ENCODE measurements at places on chromosomes 5 and 9. TPM values are rescaled to one million over a fixed set of nuclear protein-coding genes. Genes with fewer than 3 reads are reported as not detected.
A peak's percentile ranks its signal among the peaks of the same experiment; 100 is the strongest.

ST6GALNAC4 gene
- total RNA-seq, result 43.1 TPM

SLC1A3 gene
- 0.13 TPM for total RNA-seq

TSLP gene
- 1.3 TPM for total RNA-seq

CARD6 gene
- total RNA-seq, result 5.9 TPM

TYRP1 gene
- total RNA-seq, result not detected

C9 gene
- 0.51 TPM for total RNA-seq

PCDHA9 gene
- total RNA-seq, result not detected

WNT8A gene
- total RNA-seq, result not detected

DNA sequence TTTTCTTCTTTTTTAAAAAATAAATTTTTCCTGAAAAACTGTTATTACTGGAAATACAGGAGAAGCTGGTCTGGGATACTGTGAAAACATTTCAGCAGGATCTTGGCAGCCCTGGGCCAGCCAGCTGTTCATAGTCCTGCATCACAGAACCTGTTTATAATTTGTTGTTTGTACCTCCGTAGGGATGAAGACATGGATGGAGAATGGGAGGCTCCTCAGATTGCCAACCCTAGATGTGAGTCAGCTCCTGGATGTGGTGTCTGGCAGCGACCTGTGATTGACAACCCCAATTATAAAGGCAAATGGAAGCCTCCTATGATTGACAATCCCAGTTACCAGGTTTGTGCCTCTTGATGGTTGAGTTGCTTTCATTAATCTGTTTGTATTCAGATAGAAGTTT, 12.4 kb upstream of the MAML1 start:
- peaks cover 93% of the 10 kb centered on the region for H3K36me3 ChIP-seq
- H3K27me3 ChIP-seq, result no peaks in the 10 kb centered on the region
- no peak overlapping the region for H3K27ac ChIP-seq
- H3K4me1 ChIP-seq, result no peaks in the 10 kb centered on the region

- H3K27me3 ChIP-seq, result no peaks in the 10 kb centered on the region
- H3K36me3 ChIP-seq, result no peaks in the 10 kb centered on the region
- no peaks in the 10 kb centered on the region for H3K4me1 ChIP-seq
- no peak for DNase-seq
- H3K27ac ChIP-seq, result no peak overlapping the region
- H3K4me3 ChIP-seq, result no peak overlapping the region
These were observed 404.1 kb downstream of the PTPRD start for GRCh38 chr9:10208691-10209069.

DNA sequence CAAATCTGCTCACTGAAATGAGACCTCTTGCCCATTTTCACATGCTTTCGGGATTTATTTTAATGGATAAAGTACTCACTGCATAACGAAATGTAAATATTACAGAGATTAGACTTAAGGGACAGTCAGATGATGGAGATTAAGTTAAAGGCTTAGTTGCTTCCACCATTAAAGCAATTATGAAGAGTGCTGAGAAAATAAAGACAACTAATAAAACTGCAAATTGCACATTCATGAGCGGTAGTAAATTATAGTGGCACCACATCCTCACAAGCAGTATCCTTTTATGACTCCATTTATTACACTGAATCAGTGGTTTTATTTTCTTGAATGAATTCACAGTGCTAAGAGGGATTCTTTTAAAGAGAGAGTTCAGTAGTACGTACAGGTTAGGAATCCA, 76.2 kb upstream of the TMED7 start:
- no peaks in the 10 kb centered on the region for H3K4me1 ChIP-seq
- no peak overlapping the region for H3K27ac ChIP-seq
- DNase-seq, result no peak
- no peaks in the 10 kb centered on the region for H3K36me3 ChIP-seq
- H3K27me3 ChIP-seq, result no peaks in the 10 kb centered on the region

GRCh38 chr5:166370928-166371690, 1920.3 kb upstream of the WWC1 start:
- H3K4me3 ChIP-seq, result no peak overlapping the region
- no peaks in the 10 kb centered on the region for H3K36me3 ChIP-seq
- no peaks in the 10 kb centered on the region for H3K27me3 ChIP-seq

GRCh38 chr5:6496207-6496584, 47.5 kb downstream of the UBE2QL1 start:
- no peak overlapping the region for H3K4me3 ChIP-seq
- no peak overlapping the region for H3K27ac ChIP-seq
- H3K36me3 ChIP-seq, result no peaks in the 10 kb centered on the region
- H3K27me3 ChIP-seq, result peaks cover 29% of the 10 kb centered on the region
- DNase-seq, result no peak
- H3K4me1 ChIP-seq, result no peaks in the 10 kb centered on the region

DNA sequence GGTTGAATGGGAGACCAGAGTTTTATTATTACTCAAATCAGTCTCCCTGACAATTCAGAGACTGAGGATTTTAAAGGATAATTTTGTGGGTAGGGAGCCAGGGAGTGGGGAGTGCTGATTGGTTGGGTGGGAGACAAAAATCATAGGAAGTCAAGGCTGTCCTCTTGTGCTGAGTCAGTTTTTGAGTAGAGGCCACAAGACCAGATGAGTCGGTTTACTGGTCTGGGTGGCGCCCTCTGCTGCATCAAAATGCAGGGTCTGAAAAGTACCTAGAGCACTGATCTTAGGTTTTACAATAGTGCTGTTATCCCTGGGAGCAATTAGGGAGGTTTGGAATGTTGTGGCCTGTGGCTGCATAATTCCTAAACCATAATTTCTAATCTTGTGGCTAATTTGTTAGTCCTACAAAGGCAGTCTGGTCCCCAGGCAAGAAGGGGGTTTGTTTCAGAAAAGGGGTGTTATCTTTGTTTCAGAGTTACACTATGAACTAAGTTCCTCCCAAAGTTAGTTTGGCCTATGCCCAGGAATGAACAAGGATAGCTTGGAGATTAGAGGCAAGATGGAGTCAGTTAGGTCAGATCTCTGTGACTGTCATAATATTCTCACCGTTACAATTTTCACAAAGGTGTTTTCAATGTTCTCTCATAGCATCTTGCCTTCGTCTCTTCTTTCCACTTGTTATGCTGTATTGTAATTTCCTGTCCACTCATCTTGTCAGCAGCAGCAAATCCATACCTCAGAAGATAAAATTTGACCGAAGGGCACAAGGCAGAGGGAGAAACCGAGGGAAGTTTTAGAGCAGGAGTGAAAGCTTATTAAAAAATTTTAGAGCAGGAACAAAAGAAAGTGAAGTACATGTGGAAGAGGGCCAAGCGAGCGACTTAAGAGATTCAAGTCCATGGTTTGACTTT, 59.2 kb upstream of the CLINT1 start:
- H3K4me1 ChIP-seq, result peaks cover 13% of the 10 kb centered on the region
- peak; percentile 28 for DNase-seq
- H3K4me3 ChIP-seq, result no peak overlapping the region

DNA sequence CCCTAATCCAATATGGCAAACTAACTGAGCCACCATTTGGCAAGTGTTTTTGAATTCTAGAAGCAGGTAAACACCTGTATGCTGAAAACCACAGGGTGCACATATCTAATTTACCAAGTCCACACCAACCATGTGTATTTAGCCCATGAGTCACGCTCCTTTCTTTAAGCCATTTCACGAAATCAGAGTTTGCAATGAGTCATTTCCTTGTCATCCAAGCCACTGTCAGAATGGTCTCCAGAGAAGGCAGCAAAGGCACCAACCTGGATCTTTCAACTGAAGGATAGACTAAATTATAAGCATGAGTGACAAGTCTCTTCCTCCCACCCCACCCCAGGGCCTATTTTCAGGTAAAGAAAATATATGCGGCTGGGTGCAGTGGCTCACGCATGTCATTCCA, 110.0 kb downstream of the PAX5 start:
- DNase-seq, result no peak
- H3K4me1 ChIP-seq, result no peaks in the 10 kb centered on the region
- H3K4me3 ChIP-seq, result no peak overlapping the region
- peaks cover 11% of the 10 kb centered on the region for H3K27me3 ChIP-seq
- H3K36me3 ChIP-seq, result no peaks in the 10 kb centered on the region

- H3K27ac ChIP-seq, result no peak overlapping the region
- H3K4me1 ChIP-seq, result peaks cover 3% of the 10 kb centered on the region
- no peaks in the 10 kb centered on the region for H3K36me3 ChIP-seq
- no peak for DNase-seq
- no peak overlapping the region for H3K4me3 ChIP-seq
These were observed 130.1 kb downstream of the RPS23 start for GRCh38 chr5:82147860-82148573.

GRCh38 chr9:34957492-34958410, at the start of gene PHF24:
TSS of gene PHF24 (plus strand) at chr9:34958285. CDS start at chr9:34971299, 13,014 bp downstream.
- peaks cover 20% of the 10 kb centered on the region for H3K27me3 ChIP-seq
- H3K36me3 ChIP-seq, result no peaks in the 10 kb centered on the region
- DNase-seq, result peak; percentile 13
- peaks cover 12% of the 10 kb centered on the region for H3K4me1 ChIP-seq
- no peak within 1 kb of the TSS for H3K27ac ChIP-seq
- peak within 1 kb of the TSS; percentile 19 for H3K4me3 ChIP-seq

DNA sequence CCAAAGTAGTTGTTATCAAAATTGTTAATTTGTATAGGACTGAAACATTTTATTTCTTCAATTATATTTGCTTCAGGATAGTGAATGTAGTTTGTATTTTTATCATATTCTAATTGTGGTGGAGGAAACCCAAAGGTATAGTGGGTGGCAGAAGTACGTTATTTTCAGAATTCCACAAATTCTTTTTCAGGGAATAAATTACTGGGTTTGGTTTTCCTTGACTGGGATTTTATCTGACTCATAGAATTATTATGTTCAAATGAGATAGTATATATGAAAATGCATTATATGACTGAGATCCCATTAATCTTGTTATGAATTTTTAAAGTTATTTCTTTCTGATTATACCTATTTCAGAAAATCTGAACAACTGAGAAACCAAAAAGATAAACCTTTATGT, 73.7 kb downstream of the VPS13A start:
- H3K27ac ChIP-seq, result no peak overlapping the region
- no peaks in the 10 kb centered on the region for H3K27me3 ChIP-seq
- no peak for DNase-seq
- H3K4me1 ChIP-seq, result no peaks in the 10 kb centered on the region
- H3K36me3 ChIP-seq, result peaks cover 6% of the 10 kb centered on the region

DNA sequence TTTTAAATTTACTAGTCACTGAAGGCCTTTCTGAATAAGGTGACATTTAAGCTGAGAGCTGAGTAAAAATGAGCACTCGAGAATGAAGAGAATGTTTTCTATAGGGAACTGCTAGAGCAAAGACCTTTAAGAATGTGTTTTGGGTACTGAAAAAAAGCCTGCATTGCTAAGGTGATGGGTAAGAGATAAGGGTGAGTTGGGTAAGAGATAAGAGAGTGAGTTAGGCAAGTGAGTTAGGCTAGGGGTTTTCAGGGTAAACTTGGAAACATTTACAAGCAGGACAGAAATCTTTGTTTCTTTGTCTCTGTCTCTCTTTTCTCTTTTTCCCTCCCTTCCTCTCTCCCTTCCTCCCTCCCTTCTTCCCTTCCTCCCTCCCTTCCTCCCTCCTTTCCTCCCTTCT, 5.6 kb downstream of the RAD23B start:
- H3K27ac ChIP-seq, result 0 out of 3 replicates have a peak overlapping the region, but pooled peaks have one; percentile 36
- H3K36me3 ChIP-seq, result peaks cover 46% of the 10 kb centered on the region
- peaks cover 3% of the 10 kb centered on the region for H3K4me1 ChIP-seq
- no peak for DNase-seq
- H3K27me3 ChIP-seq, result no peaks in the 10 kb centered on the region

GRCh38 chr5:152374711-152375275, 30.3 kb downstream of the NMUR2 start:
- H3K4me3 ChIP-seq, result no peak overlapping the region
- H3K27me3 ChIP-seq, result no peaks in the 10 kb centered on the region
- H3K36me3 ChIP-seq, result no peaks in the 10 kb centered on the region
- H3K27ac ChIP-seq, result no peak overlapping the region

DNA sequence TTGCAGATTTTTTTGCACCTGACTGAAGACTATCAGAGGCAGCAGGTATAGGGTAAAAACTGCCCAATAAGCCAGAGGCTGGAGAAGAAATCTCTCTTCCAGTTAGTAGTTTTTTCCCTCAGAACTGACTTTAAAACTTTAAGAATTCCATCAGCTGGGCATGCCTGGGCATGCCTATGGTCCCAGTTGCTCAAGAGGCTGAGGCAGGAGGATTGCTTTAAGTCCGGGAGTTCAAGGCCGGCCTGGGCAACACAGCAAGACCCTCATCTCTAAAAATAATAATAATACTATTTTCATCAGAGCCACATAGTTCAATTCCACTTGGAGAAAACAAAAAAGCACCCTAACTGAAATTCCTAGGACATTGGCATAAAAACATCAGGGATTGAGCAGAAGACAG, 30.3 kb downstream of the SUSD1 start:
- no peak overlapping the region for H3K4me3 ChIP-seq
- no peaks in the 10 kb centered on the region for H3K4me1 ChIP-seq
- peaks cover 83% of the 10 kb centered on the region for H3K36me3 ChIP-seq
- no peak overlapping the region for H3K27ac ChIP-seq

- DNase-seq, result no peak
- H3K4me1 ChIP-seq, result no peaks in the 10 kb centered on the region
- H3K27me3 ChIP-seq, result no peaks in the 10 kb centered on the region
- H3K4me3 ChIP-seq, result no peak overlapping the region
These were observed 103.3 kb upstream of the FSTL4 start for GRCh38 chr5:133715616-133716015.

DNA sequence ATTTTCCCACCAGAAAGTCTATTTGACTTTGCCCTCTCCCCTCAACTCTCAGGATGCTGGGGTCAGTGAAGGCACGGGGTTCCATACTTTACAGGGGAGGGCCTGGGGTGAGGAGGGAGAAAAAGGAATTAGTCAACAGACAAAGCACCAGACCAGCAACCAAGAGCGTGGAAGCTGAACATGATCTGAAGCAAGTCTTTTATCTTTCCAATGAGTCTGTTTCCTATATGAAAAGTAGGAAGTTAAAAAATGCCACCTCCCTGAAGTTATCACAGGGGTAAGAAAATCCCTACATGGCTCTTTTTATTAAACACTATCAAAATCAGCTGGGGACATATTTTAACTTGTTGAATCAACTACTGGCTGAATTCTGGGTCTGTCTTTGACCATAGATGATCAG, 337.0 kb downstream of the TRPM3 start:
- no peaks in the 10 kb centered on the region for H3K27me3 ChIP-seq
- no peak for DNase-seq
- no peaks in the 10 kb centered on the region for H3K4me1 ChIP-seq
- H3K36me3 ChIP-seq, result no peaks in the 10 kb centered on the region
- no peak overlapping the region for H3K27ac ChIP-seq
- H3K4me3 ChIP-seq, result no peak overlapping the region

- H3K36me3 ChIP-seq, result no peaks in the 10 kb centered on the region
- H3K4me1 ChIP-seq, result no peaks in the 10 kb centered on the region
- no peak overlapping the region for H3K27ac ChIP-seq
- DNase-seq, result no peak
- H3K27me3 ChIP-seq, result no peaks in the 10 kb centered on the region
- H3K4me3 ChIP-seq, result no peak overlapping the region
These were observed 268.6 kb upstream of the CLINT1 start for GRCh38 chr5:158127536-158127935.

GRCh38 chr5:150349681-150350275, 7.7 kb upstream of the TCOF1 start:
- H3K27ac ChIP-seq, result no peak overlapping the region
- DNase-seq, result no peak
- H3K27me3 ChIP-seq, result peaks cover 10% of the 10 kb centered on the region
- no peak overlapping the region for H3K4me3 ChIP-seq

Data from K562 (cell line).